Heart left ventricle (tissue), 16 donors: ENCODE measurements at places on chromosomes 1 and 21. TPM values are rescaled to one million over a fixed set of nuclear protein-coding genes. Genes with fewer than 3 reads are reported as not detected.

- peak overlapping the region; percentile 23 for H3K4me3 ChIP-seq
- H3K27ac ChIP-seq = no peak overlapping the region
- H3K27me3 ChIP-seq = no peaks in the 10 kb centered on the region
- peaks cover 32% of the 10 kb centered on the region for H3K4me1 ChIP-seq
Measured at GRCh38 chr1:153881751-153882150, 41.0 kb downstream of the GATAD2B start.

CBR3 gene
- 4.2 TPM for polyA plus RNA-seq

GRCh38 chr1:201676197-201676596, 137.3 kb downstream of the NAV1 start:
- H3K4me3 ChIP-seq = no peak overlapping the region
- DNase-seq = peak; percentile 67
- H3K4me1 ChIP-seq = peaks cover 61% of the 10 kb centered on the region
- H3K27me3 ChIP-seq = no peaks in the 10 kb centered on the region
- H3K27ac ChIP-seq = no peak overlapping the region

KMO gene
- 0.11 TPM for polyA plus RNA-seq

- H3K4me1 ChIP-seq = peaks cover 41% of the 10 kb centered on the region
- no peaks in the 10 kb centered on the region for H3K36me3 ChIP-seq
- no peak overlapping the region for H3K4me3 ChIP-seq
Measured at GRCh38 chr1:172354291-172355274, 65.9 kb upstream of the C1orf105 start.

GRCh38 chr1:101781201-101781831, 215.4 kb downstream of the OLFM3 start:
- H3K36me3 ChIP-seq = no peaks in the 10 kb centered on the region
- no peak for DNase-seq
- H3K4me3 ChIP-seq = no peak overlapping the region
- no peak overlapping the region for H3K27ac ChIP-seq

OLFML2B gene
- 0.91 TPM for polyA plus RNA-seq

EPHA8 gene
- polyA plus RNA-seq = not detected

GRCh38 chr1:117686907-117687306, 81.1 kb downstream of the TENT5C start:
- no peaks in the 10 kb centered on the region for H3K27me3 ChIP-seq
- H3K27ac ChIP-seq = no peak overlapping the region
- no peak for DNase-seq
- no peaks in the 10 kb centered on the region for H3K36me3 ChIP-seq

RHBDL2 gene
- 0.12 TPM for polyA plus RNA-seq

DNA sequence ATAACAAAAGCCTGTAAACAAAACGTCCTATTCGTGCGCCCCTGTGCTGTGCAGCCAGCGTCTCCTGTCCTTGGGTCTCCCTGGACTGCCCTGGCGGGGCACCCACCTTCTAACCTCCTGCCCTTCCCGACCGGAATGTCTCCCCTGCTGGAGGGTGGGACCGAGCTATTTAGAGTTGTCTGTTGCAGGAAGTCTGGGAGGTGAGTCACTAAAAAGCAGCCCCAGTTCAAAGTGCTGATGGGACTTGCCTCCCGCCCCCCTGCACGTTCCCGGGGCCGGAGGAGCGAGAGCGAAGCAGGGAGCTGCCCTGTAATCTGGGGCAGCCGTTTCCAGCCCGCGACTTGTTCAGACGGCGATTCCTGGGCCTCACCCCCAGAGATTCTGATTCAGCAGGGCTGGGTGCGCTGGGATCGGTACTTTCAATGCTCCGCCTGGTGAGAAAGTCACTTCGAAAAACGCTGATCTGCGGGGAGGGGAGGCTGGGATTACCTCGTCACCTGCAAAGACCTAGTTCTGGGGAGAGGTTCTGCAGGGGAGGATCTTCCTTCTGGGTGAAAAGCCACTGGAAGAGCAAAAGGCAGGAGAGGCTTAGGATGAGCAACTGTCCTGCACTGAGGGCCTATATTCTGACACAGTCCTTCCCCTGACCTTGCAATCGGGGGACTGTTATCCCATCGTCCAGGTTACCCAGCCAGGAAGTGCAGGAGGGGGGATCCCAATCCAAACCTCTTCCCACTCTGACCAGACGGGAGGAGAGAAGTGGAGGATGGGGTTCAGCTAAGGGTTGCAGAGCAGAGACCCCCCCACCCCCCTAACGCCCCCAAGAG, 1.2 kb upstream of the DHRS3 start:
- peak; percentile 83 for DNase-seq
- H3K4me3 ChIP-seq = peak overlapping the region; percentile 97
- no peaks in the 10 kb centered on the region for H3K36me3 ChIP-seq
- H3K27me3 ChIP-seq = no peaks in the 10 kb centered on the region
- H3K4me1 ChIP-seq = peaks cover 67% of the 10 kb centered on the region

DNA sequence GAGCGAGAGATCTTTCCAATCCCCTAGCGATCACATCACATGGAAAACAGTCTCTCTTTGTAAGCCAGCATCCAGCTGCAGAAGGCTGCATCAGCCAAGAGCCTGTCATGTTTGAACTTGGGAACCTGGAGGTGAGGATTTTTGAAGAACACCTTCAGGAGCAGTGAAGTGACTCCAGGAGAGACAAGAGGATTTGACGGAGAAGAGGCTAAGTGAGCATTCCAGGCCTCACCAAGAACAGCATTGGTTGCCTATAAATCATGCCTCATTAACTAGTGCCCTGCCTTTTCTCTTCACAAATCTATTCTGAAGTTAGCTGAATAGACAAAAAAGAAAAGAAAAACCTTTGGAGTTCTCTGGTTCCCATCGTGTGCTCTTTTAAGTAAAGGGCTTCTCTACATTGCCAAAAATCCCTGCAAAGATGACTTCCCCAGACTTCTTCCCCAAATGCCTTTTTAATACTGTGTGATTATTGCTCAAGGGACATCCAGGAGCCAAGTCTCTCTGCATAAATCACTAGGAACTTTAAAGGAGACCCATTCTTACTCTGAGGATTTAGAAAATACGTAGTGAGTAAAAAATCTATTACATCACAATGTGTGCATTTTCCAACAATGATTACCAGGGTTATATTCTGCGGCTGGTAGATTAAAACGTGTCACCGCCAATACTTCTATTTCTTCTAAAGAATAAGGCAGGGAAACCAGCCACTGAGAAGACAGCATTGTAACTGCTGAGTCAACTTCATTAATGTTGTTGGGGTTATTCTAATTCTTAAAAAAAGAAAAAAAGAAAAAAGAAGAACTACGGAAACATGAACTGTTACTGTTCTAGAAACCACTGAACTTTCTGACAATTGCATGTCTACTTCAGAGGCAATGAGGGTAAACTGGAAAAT, 95.2 kb downstream of the KIF14 start:
- no peak overlapping the region for H3K4me3 ChIP-seq
- peak overlapping the region; percentile 23 for H3K27ac ChIP-seq
- no peaks in the 10 kb centered on the region for H3K36me3 ChIP-seq

DNA sequence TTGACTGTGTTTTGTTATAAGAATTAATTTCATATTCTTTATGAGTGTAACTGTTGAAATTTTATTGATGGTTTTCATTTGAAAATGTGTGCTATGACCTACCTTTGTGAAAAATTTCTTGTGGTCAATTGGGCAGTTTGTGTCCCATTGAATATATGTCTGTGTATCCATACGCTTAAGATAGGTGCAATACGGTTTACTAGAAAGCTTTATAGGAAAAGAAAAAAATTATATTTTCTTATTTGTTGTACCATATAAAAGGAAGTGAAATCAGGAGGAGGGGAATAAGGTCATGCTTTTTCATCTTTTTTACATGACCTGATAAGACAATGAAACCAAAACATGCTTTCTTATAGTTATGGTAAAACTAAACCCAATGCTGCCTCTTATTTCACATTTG, 807.7 kb downstream of the USP25 start:
- DNase-seq = no peak
- H3K36me3 ChIP-seq = no peaks in the 10 kb centered on the region
- peaks cover 30% of the 10 kb centered on the region for H3K4me1 ChIP-seq
- H3K4me3 ChIP-seq = peak overlapping the region; percentile 54
- no peaks in the 10 kb centered on the region for H3K27me3 ChIP-seq
- H3K27ac ChIP-seq = peak overlapping the region; percentile 84

- DNase-seq = peak; percentile 58
- peaks cover 24% of the 10 kb centered on the region for H3K4me1 ChIP-seq
- H3K36me3 ChIP-seq = no peaks in the 10 kb centered on the region
- H3K4me3 ChIP-seq = no peak overlapping the region
Measured at GRCh38 chr1:12135612-12136011, 31.2 kb upstream of the TNFRSF1B start.

DNA sequence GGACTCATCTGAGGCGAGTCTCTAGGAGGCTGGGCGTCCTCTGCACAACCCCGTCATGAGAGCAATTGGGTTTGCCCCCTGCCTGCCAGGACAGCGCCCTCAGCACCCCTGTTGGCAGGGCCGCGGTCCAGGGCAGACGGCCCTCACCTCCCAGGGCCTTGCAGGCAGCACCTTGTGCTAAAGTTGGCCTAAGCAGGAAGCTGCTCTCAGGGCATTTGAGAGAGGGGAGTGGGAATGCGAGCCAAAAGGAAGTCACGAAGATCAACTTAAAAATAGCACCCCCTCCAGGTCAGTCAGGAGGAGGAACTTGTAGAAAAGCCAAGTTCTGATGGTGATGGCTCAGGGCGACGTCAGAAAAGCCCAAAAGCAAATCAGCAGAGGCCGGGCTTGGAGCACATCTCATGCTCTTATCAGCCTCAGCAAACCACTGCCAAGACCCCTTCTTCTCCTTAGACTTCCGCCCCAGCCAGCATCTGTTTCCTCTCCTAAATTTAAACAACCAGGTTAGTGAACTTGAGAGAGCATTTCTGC, 12.6 kb upstream of the ADORA3 start:
- DNase-seq = peak; percentile 79
- H3K27me3 ChIP-seq = no peaks in the 10 kb centered on the region
- H3K36me3 ChIP-seq = no peaks in the 10 kb centered on the region
- H3K4me3 ChIP-seq = peak overlapping the region; percentile 52

DNA sequence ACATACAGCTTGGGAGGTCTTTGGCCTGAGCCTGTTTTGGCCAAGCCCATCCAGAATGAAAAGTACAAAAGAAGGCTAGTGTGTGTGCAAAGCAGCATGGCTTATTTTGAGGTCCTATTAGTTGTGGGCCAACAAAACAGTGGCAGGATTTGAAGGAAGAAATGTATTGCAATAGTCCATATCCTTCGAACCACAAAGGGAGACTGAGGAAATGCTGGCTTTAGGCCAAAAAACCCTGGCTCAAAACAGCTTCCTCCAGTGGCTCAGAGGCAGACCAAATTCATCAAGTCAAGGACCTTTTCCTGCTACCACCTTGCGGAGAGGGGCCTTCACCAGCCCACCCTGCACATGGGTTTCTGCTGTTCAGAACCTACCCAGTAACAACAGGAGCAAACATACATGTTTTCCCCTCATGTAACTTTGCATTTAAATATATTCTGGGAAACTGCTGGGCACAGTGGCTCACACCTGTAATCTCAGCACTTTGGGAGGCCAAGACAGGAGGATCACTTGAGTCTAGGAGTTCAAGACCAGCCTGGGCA, 43.3 kb downstream of the VPS26C start:
- no peak overlapping the region for H3K27ac ChIP-seq
- no peak for DNase-seq
- no peak overlapping the region for H3K4me3 ChIP-seq
- peaks cover 2% of the 10 kb centered on the region for H3K36me3 ChIP-seq
- H3K4me1 ChIP-seq = no peaks in the 10 kb centered on the region

DNA sequence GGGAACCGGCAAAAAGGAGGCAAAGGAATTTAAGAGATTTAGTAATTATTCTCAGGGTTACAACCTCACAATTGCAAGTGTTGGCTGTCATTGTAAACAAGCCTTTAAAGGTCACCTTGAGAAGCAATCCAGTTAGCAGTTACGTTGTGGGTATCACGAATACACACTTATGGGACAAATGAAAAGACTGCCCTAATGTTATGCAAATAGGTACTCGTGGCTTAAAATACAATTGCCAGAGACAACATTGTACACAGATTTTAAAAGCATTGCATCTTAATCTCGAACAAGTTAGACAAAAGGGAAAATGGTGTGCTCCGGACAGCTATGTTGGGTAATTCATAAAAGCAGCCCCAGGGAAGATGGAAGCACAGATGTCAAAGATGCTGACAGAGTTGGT, 120.5 kb upstream of the ZC3H12A start:
- no peak overlapping the region for H3K4me3 ChIP-seq
- DNase-seq = no peak
- H3K36me3 ChIP-seq = no peaks in the 10 kb centered on the region
- H3K27me3 ChIP-seq = no peaks in the 10 kb centered on the region

DNA sequence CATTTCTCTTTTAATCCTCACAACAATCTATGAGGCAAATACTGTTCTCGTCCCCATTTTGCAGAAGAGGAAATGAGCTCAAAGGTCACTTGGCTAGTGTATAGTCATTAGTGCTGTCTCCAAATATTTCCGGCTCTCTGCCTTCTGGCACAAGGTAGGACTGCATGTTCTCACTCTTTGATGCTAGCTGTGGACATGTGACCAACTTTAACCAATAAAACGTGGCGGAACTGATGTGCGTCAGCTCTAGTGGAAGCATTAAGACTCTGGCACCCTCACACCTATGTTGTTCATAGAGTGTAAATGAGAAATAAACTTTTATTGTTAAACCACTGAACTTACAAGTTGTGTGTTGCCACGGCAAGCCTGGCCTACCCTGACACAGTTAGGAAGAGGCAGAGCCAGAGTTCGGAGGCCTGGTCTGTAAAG, 5.0 kb upstream of the KIF21B start:
- peaks cover 54% of the 10 kb centered on the region for H3K4me1 ChIP-seq
- no peaks in the 10 kb centered on the region for H3K27me3 ChIP-seq
- no peaks in the 10 kb centered on the region for H3K36me3 ChIP-seq
- H3K4me3 ChIP-seq = no peak overlapping the region

- peaks cover 2% of the 10 kb centered on the region for H3K4me1 ChIP-seq
- H3K36me3 ChIP-seq = no peaks in the 10 kb centered on the region
- H3K4me3 ChIP-seq = no peak overlapping the region
- no peaks in the 10 kb centered on the region for H3K27me3 ChIP-seq
Measured at GRCh38 chr1:231814021-231814420, 187.4 kb downstream of the DISC1 start.

ALX3 gene
- not detected for polyA plus RNA-seq

FBLIM1 gene
- polyA plus RNA-seq = 31.6 TPM

DNA sequence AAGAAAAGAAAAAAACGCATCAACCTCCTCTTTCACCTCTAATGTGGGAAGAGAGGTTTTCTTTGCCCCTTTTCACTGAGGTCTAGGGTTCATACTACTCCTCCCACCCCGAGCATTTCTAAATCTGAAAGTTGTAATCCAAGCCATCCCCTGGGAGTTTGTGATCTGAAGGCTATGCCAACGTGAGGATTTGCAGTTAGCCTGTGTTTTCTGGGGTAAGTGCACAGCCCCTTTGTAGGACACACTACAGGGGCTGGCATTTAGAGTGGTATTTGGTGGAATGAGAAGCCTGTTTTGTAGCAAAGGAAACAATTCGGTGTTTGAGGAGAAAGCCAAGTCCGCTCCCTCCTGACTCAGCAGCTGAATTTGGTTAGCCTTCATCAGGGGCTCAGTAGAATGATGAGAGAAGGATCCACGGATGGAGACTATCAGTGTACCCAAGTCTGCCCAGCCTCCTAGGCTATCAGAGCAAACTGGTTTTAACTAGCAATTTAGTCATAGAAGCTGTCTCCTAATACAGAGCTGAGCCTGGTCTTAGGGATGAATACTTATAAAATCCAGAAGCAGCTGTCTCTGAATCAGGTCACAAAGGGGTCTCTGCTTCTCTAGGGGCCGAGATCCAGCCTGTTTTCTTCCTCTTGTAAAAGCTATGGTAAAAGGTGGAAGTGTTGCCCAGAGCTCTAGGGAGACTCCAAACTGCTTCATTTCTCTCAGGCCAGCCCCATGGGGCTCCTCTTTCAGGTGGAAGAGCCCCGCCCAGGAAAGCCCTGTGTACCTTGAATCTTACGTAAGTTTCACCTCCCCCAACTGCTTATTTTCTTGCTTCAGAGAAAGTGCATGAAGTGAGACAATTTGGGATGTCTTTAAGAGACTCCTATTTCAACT, 2.1 kb downstream of the PCP4L1 start:
- H3K4me1 ChIP-seq = no peaks in the 10 kb centered on the region
- H3K27ac ChIP-seq = no peak overlapping the region
- no peak overlapping the region for H3K4me3 ChIP-seq
- no peak for DNase-seq

SPATA17 gene
- 0.96 TPM for polyA plus RNA-seq
